ENCODE measurements at places on chromosomes 2 and 18. TPM values are rescaled to one million over a fixed set of nuclear protein-coding genes. Genes with fewer than 3 reads are reported as not detected.
A peak's percentile ranks its signal among the peaks of the same experiment; 100 is the strongest.

The USP34 gene
- 139 TPM for total RNA-seq

The SEPTIN10 gene
- 68.8 TPM for total RNA-seq

The STARD6 gene
- total RNA-seq, result not detected

The GPR75 gene
- 3.9 TPM for total RNA-seq

The ADAM23 gene
- total RNA-seq, result 19.9 TPM

The ALLC gene
- total RNA-seq, result 0.16 TPM

The MLPH gene
- total RNA-seq, result 1.2 TPM

GRCh38 chr2:194116861-194117260 is 1540.2 kb upstream of the SLC39A10 start:
- no peak for DNase-seq

DNA sequence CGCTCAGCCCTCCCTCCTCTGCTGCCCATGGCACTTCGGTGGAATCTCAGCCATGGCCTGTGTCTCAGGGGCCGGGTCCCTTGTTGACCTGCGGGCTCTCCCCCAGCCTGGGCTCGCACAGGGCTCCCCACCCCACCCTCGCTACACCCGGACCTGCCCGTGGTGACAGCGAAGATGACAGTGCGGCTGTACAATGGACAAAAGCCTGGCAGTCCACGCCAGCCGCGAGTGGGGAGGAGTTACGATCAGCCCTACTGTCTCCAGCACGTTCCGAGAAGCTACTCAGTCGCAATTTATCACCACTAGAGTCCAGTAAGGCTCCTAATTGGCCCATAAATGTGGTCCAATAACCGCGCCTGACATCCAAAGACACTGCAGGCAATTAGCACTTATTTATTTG is 31.6 kb downstream of the GBX2 start:
- no peak for DNase-seq

GRCh38 chr18:74291771-74292540 is at the start of gene CYB5A:
Gene CYB5A, minus strand, starts transcription at chr18:74291963. Its CDS starts 88 bp downstream, at chr18:74291875.
- DNase-seq, result peak; percentile 99

- DNase-seq, result no peak
These were observed 44.1 kb downstream of the FMNL2 start for GRCh38 chr2:152379089-152379488.

DNA sequence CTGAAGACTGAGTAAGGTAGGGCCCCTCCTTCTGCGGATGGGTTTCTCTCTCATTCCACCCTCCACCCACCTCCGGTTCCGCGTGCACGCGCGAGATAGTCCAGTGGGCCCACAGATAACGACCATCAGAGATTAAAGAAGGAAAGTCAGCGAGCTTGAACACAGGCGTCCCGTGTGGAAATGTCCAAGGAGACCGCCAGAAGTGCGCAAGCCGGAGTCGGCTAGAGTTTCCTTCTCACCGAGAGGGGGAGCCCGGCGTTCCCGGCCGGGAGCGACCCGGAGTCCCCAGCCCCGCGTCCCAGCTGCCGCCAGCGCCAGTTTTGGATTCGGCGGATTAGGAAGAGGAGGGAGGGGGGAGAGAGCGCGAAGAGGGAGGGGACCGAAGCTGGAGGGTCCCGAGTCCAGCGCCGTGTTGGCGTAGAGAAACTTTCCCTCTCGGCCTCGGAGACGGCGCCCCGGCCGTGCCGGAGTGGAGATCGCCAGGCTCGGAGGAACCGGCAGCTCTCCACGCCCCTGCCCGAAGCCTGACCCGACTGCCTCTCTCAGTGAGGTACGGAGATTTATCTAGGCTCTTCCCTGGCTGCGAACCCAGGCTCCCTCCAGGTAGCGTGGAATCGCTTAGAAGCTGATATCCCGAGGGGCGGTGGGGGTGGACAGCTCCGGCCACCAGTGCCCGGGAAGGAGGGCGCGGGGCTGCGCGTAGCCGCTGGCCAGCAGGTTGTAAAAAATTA is at the start of gene GULP1:
Gene GULP1, plus strand, starts transcription at position 258 of the 731 bp plus-strand sequence. CDS start 185,829 bp downstream, outside the sequence.
- peak; percentile 72 for DNase-seq

DNA sequence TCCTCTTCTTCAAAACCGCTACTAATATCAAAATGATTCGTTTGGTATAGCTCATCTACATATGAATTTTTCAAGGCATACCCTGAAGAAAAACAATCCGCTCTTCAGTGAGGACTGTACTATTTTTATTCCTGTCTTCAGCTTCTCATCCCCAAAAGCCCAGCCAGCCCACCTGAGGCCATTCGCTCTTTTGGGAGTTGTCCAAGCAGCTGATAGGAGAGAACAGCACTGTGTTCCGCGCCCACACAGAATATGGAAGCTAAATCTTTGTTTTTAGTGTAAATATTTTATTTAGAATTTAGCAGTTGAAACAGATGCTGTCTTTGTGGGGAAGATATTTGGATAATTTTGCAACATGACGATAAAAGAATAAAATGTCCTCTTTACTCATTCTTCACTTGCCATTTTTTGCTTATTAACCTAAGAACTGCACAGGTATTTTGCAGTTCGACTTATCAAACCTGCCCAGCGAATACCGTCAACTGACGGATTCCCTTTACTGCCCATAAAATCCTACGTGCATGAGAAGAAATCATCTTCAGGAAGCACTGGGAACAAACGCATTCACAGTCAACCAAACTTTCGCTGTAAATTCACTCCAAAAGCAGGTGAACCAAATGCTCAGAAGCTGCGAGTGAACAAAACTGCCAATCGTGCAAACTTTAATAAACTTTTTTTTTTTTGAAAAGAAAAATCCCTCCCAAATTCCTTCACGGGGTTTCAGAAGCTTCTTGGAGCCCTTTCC is 3.4 kb downstream of the ZNF521 start:
- DNase-seq, result no peak

GRCh38 chr2:73707058-73707457 is 30.1 kb downstream of the TPRKB start:
- DNase-seq, result no peak

DNA sequence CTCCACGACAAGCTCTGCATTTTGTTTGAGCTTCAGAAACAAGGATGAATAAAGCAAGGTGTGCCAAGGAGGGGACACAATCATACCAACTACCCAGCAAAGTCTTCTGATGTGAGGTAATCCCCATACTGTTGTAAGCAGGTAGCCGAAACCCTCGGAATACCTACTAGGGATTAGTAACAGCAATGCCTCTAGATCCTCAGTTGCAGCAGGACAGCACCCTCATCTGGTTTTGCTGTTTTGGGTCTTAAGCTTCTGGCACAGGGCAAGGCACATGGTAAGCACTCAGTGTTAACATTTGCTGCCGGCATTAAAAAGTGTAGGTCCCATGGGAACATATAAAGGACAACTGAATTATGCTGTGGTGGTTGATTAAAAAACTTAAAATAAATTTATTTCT is 16.0 kb upstream of the LINC00305 start:
- no peak for DNase-seq

GRCh38 chr2:104091894-104092293 is 762.0 kb upstream of the POU3F3 start:
- DNase-seq, result no peak

GRCh38 chr2:85589982-85590791 is 5.4 kb upstream of the RNF181 start:
- no peak for DNase-seq

GRCh38 chr2:152427902-152428301 is 92.9 kb downstream of the FMNL2 start:
- no peak for DNase-seq

GRCh38 chr2:177334940-177335543 is 57.5 kb upstream of the AGPS start:
- DNase-seq, result no peak

- DNase-seq, result no peak
These were observed 25.1 kb downstream of the BAZ2B start for GRCh38 chr2:159591221-159591620.

- DNase-seq, result no peak
These were observed 2.1 kb upstream of the RNF152 start for GRCh38 chr18:61894751-61895524.

GRCh38 chr2:3465844-3466481 is 53.4 kb downstream of the ADI1 start:
- DNase-seq, result no peak

DNA sequence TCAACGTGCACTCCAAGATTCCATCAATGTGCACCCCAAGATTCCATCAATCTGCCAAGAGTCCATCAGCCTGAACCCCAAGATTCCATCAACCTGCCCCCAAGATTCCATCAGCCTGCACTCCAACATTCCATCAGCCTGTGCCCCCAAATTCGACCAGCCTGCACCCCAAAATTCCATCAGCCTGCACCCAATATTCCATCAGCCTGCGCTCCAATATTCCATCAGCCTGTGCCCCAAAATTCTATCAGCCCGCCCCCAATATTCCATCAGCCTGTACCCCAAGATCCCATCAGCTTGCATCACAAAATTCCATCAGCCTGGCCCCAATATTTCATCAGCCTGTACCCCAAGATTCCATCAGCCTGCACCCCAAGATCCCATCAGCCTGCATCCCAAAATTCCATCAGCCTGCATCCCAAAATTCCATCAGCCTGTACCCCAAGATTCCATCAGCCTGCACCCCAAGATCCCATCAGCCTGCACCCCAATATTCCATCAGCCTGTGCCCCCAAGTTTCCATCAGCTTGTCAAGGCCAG is 92.1 kb upstream of the PXDN start:
- DNase-seq, result no peak

DNA sequence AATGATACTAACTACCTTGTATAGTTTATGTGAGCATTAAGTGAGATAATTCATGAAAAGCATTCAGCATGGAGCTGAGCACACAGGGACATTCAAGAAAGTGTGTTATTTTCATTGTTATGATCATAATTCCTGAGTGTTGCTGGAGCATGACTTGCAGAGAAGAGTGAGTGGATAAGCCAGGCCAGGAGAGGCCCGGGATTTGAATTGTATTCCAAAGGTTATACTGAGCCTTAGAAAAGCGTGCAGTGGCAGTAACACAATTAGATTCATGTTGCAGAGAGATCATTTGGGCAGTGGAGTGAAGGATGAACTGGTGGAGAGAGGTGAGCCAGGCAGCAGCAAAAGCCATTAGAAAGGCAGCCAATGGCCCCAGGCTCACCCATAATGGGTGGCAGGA is 142.9 kb upstream of the SH3BP4 start:
- no peak for DNase-seq

- no peak for DNase-seq
These were observed 69.9 kb downstream of the TMEM247 start for GRCh38 chr2:46549166-46549844.

DNA sequence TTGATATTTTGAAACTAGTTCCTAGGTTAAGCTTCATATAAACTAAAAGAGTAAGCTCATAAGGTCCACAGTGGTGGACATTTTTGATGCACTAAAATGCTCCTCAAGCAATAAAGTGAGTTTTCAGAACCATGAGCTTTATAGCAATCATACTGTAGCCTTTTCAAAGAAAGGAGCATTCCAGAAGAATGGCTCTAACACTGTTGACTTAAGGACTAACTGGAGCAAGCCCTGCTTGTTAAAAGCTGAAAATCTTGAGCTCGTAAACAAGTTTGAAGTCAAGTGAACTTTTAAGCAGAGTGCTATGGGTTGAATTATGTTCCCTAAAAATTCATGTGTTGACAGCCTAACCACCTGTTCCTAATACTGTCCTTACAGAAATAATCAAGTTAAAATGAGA is 38.0 kb downstream of the KYNU start:
- no peak for DNase-seq

DNA sequence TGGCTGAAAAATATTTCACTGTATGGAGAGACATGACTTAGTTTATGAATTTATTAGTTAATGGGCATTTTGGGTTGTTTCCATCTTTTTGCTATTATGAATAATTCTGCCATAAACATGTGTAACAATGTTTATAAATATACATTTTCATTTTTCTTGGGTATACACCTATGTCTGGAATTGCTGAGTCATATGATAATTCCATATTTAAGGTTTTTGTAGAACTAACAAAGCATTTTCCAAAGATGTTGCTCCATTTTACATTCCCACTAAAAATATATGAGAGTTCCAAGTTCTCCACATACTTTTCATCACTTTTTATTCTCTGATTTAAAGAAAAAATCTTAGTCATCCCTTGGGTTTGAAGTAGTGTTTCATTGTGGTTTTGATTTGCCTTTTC is 108.8 kb upstream of the LRRTM4 start:
- no peak for DNase-seq

GRCh38 chr2:39542523-39542922 is 105.4 kb upstream of the MAP4K3 start:
- no peak for DNase-seq

DNA sequence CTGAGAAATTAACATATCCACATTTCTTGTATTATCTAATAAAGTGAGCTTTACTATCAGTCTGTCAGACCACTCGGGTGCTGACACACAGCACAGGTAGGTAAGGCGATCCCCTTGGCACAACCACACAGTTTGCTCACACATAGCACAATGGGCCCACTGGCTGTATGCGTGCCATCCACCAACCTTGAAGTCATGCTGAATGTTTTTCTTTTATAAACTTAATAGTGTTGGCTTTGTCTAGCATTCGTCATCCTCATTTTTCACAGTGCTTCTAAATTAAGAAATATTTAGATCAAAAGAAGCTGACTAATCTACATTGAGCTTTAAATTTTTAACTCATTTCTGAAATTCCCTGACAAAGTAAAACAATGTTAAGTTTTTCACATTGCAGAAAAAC is 50.0 kb upstream of the PAPOLG start:
- no peak for DNase-seq

GRCh38 chr2:138267902-138268254 is 233.7 kb upstream of the SPOPL start:
- no peak for DNase-seq

- DNase-seq, result no peak
These were observed 91.5 kb upstream of the BCL11A start for GRCh38 chr2:60644951-60645350.

DNA sequence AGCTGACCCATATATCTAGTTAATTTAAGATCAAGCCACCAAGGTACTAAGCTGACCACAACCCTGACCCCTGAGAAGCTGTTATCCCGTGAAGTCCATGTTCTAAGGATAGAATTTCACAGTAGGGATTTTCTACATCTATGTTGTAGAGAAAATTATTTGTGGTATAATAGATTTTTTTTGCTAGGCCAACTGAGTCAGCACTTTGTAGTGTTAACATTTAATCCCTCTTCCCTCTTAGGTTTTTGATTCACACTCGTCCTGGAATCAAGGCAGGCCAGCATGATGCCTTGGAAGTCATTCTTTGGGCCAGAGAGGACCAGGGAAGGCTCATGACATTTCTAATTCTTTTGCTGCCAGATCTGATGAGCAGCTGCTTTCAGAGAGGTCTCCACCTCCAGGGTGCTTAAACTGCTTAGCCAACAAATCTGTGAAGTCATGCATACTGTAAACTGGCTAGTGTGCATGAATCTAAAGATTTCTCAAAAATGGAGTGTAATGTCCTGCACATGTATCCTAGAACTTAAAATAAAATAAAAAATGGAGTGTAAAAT is 102.5 kb downstream of the RBM43 start:
- DNase-seq, result no peak
